CD8-positive, alpha-beta memory T cell (primary cell): ENCODE measurements at places on chromosomes 11 and 22. TPM values are rescaled to one million over a fixed set of nuclear protein-coding genes. Genes with fewer than 3 reads are reported as not detected.
A peak's percentile ranks its signal among the peaks of the same experiment; 100 is the strongest.

Gene TH
- polyA plus RNA-seq: not detected

DNA sequence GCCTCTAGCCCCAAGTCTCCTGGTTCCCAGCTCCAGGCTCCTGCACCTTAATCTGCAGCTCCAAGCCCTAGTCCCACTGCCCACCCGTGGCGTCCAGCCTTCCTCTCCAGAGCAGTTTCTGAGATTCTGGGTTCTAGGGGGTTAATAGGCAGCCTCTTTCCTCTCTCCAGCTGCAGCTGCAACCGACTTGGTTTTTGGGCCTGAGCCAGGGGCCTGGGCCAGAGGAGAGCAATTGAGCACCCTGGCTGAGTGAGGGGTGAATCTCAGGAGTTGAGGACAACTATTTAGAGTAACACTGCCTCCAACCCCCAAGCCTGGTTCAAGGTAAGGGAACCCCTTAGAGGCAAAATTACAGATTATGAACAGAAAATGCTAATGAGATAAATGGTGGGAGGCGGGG lies 9.0 kb upstream of the CHRM1 start:
- no peak for DNase-seq

DNA sequence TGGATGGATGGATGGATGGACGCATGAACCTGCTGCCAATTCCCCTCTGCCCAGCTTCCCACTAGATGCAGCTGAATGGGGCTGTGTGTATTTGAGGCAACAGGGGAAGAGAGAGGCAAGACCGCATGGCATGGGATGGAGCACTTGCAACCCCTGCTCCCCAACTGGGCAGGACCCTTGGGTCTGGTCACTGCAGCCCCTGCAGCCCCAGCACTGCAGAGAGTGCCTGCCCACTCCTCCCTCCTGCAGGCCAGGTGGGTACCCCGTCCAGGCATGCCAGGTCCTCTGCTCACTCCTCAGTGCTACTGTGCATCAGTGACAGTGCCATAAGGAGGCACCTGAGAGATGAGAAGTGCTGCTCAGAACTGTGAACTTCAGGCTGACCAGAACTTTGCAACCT lies 40.3 kb downstream of the OSBPL5 start:
- DNase-seq: no peak

DNA sequence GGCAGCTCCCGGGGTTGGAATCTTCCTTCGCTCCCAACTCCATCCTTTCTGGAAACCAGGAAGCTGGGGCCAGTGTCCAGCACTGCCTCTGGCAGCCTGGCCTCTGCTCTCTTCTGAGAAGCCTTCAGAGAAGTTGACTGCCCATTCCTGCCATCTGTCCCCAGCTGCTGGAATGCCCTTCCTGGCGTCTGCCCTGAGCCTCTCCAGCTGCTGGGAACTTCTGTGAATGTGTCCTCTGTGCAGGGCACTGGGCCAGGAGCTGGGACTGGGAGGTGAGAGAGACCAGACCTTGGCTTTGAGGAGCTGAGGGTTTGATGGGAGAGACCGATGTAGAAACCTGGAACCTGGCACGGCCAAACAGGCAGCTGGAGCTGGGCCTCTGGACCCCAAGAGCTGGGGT lies 5.9 kb upstream of the SOX10 start:
- DNase-seq: no peak

- no peak for DNase-seq
Measured at GRCh38 chr11:21105196-21105917, 436.0 kb downstream of the NELL1 start.

Gene GLYATL1B
- polyA plus RNA-seq: not detected

Gene ANGPTL5
- not detected for polyA plus RNA-seq

Gene OR52I1
- not detected for polyA plus RNA-seq

GRCh38 chr11:2898366-2899079 lies 12.9 kb upstream of the CDKN1C start:
- DNase-seq: peak; percentile 44

DNA sequence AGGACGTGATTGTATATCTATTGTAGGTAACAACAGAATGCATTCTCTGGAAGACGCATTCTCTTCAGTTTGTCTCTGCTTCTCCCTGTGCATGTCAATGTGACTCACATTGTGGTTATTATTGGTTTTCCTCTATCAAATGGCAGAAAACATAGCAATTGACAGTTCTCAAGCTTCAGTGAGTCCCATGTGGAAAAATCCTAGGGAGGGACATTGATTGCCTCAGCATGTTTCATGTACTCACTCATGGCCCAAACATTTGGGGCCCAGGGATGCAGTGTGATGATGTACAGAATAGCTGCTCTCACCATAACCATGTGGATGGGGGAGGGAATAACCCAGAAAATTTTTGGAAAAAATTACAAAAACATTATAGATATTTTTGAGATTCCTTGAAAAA lies 9.3 kb upstream of the ARL14EP start:
- no peak for DNase-seq

DNA sequence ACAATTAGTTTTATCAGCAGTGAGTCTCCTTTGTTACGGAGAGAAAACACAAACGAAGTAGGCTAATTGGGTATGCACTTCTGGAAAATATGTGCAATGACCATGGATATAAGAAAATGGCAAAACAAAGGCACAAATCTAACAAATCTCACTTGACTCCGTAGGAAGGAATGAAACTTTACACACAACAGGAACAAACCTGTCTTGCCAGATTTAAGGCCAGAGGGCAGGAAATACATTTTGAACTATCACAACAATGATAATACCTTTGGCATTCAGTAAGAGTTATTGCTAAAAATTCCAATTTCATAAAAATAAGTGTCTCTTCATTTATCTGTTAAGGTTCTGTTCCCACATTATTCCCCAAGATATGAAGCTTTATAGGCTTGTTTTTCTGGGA lies 36.6 kb downstream of the SLC25A17 start:
- no peak for DNase-seq

GRCh38 chr22:41619979-41620588 lies 759 bp downstream of the DESI1 start:
- peak; percentile 37 for DNase-seq

- no peak for DNase-seq
Measured at GRCh38 chr11:102921587-102922220, 33.8 kb downstream of the MMP13 start.

DNA sequence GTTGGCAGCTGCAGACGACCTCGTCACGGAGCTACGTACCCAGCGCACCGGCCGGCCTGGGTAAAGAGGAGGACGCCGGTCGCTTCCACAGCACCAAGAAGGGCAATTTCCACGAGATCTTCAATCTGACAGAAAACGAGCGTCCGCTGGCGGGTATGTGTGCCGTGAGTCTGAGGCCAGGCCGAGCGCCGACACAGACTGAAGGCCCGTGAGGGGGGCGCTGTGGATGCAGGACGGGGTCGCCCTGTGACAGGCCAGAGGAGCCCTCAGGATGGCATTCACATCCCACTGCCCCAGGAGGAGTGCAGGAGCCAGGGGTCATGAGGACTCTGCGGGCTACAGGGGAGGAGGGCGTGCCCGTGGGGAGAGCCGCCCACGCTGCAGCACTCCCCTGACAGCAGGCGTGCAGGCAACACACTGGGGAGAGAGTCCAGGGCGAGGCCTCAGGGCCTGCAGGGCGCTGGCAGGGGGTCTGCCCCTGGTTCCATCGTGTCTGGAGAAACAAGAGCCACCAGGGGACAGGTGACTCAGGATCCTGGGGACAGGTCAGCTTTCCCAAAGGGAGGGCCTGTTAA lies 53.6 kb downstream of the GRAMD4 start:
- no peak for DNase-seq

GRCh38 chr11:47649276-47649675 lies 6.9 kb upstream of the MTCH2 start:
- no peak for DNase-seq
